AG04449 (cell line): ENCODE measurements at places on chromosomes 4 and X.

- no peak for DNase-seq
These were observed 6.0 kb upstream of the CWH43 start for GRCh38 chr4:48979914-48980579.

DNA sequence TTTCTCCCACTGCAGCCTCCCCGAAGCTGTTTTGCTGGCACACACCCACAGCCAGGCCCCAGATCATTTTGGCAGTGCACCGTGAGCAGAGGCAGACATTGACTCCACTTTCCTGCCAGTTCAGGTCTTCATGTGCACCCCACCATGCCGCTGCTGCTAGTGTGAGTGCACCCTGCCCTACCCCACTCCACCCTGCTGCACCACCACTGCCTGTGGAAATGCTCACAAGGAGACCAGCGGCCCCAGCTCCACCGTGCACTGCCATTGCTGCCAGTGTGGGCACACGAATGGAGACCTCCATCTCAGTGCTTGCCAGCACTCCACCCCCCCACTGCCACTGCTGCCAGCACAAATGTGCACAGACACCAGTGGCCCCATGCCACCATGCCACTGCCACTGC lies 277.6 kb upstream of the ZC4H2 start:
- DNase-seq, result no peak

- no peak for DNase-seq
These were observed 102.2 kb downstream of the SLC2A9 start for GRCh38 chr4:9919047-9919446.

GRCh38 chr4:35038079-35038805 lies 1206.1 kb downstream of the ARAP2 start:
- DNase-seq, result no peak

DNA sequence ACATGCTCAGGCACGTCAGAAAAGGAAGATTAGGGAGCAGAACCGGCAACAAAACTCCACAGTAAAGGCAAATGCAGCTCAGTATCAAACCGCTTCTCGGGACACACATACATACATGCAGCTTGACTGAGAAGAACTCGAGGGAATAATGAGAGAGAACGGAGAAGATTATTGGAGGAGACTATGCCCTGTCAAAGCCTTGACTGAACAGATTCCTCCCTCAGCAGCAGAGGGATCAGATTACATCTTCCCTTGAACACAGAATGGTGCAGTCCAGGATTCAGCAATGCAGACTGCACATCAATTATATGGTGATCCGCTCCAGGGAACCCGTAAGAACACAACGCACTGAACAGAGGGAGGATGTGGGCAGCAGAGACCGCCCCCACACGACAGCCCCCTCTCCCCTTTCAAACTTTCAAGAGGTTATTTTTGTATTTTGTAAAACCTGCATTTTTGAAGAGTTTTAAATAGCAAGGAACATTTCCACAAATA lies 183.2 kb downstream of the FBXW7 start:
- peak; percentile 94 for DNase-seq

DNA sequence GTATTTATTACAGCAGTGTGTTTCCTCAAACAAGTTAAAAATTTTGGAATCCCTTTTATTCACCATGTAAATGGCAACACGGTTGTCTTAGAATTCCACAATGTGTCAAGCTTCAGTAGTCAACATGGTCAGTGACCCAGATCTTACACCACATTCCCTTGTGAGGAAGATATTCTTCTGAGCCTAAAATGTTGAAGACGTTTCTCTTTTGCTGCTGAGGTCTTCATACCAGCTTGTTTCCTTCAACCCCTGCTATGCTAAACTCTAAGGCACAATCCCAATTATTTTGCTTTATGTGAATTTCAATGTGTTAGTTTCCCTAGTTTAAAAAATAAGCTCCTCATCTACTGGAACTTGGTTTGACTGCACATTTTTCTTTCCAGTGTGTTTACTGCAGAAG lies 17.6 kb upstream of the LDB2 start:
- DNase-seq, result no peak

DNA sequence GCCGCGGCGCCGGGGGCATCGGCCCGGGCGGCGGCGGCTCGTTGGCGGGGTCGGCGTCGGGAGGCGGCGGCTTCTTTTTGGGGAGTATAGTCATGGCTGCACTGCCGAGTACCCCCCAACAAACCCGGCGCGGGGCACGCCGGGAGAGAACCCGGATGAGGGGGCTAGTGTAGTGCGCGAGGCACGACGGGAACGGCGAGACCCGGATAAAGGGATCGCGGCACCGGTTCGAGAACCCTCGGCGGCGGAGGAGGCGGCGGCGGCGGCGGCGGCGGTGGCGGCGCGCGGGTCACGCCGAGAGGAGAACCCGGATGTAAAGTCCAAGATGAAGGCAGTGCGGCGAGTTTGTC lies at the start of gene OTUD5:
TSS of gene OTUD5 (minus strand) at position 131 of the 350 bp plus-strand sequence. CDS start at position 94, 37 bp downstream.
- no peak for DNase-seq

DNA sequence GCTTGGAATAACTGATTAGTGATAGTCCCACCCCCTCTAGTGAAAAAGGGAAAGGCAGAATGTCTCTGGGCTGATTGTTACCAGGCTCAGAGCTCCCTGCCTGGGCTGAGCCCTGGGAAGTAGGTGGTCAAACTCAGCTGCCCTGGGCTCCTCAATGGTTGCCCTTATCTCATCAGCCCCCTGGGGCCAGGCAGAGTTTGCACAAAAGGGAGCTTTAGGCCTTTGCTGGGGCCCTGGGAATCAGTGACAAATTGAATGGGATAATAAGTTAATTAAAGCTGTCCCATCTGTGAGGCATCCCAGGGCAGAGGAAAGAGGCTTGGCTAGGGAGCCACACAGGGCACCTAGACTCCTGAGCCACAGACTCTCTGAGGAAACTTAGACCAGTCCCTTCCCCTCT lies 89.0 kb downstream of the EFNB1 start:
- no peak for DNase-seq

DNA sequence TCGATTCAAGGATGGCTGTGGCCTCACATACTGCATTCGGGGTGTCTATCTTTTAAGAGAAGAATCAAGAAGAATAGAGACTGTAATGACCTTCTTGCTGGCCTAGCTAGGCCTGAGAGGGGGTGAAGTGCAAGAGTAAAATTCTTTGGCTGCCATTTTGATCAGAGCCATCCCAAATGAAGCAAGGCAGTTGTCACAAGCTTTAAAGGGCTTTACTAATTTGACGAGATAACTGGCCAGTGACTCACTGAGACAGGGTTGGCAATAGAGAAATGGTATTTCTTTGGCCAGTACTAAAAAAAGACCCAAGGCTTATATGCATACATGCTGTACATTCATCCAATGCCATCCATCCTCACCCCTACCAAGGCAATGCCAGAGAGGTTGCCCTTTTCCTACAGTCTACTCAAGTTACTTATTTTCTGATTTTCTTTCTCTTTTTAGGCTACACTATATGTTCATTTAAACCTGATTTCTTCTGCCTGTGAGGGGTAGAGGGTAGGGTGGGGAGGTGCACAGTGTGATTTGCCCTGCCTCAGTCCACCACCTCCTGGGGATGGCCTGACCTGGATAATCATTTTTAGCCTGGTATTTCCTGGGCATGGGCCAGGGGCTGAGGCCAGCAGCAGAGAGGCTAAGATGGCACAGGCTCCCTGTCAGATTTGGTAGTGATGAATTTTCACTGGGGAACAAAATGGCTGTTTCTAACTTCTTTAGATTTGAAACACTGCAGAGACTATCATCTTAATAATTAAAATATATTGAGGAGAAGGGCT lies 32.2 kb downstream of the ATG4A start:
- DNase-seq, result no peak

DNA sequence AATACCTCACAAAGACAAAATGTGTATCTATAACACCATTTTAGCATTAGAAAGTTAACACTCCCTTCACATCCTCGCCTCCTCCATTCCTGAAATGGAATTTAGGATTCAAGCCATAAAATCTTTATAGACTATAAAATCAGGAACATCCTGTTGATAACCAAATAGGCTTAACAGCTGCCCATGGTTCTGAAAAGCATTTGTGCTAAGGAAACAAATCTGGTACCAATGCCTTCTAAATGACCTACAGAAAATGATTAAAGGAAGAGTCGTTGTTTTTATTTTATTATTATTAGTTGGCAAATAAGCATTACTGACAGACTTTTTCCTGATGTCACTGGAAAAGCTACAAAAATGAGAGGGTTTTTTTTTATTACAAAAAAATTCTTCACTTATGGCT lies 79.8 kb downstream of the PAPSS1 start:
- DNase-seq, result no peak

- DNase-seq, result no peak
These were observed 2.4 kb upstream of the PDZD4 start for GRCh38 chrX:153832728-153833127.

DNA sequence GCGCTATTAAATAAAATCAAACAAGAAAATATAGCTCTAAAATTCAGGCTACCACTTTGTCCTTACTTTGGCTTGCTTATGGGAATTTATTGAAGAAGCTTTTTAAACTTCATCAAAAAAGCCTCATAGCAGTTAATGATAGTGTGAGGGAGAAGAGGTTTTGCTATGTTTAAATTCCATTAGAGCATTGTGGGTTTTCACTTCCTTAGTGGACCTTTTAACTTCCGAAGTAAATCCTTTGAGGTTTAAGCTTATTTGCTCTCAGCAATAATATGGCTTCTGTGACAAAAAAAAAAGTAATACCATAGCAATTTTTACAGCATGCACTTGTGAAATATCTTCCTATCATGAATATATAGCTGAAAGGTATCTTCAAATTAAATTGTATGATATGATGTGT lies 120.2 kb upstream of the NDST4 start:
- no peak for DNase-seq

DNA sequence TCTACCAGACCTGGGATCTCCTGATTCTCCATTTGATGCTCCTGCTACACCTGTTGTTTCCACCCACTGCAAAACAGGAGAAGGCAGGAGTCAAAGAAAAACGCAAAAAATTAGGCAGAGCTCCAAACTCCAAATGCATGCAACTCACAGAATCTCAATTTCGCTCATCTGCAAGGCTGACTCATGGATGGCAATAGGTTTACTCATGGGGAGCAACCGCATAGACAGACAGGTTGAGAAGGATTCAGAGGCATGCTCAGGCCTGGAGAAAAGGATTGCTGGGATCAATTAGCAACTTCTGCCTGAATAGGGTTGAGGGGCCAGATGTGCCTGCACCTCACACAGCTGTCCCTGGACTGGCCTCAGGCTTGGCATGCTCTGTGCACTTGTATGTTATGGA lies 231.0 kb downstream of the LDB2 start:
- peak; percentile 75 for DNase-seq

GRCh38 chr4:153159728-153160221 lies 44.5 kb upstream of the TRIM2 start:
- peak; percentile 56 for DNase-seq

DNA sequence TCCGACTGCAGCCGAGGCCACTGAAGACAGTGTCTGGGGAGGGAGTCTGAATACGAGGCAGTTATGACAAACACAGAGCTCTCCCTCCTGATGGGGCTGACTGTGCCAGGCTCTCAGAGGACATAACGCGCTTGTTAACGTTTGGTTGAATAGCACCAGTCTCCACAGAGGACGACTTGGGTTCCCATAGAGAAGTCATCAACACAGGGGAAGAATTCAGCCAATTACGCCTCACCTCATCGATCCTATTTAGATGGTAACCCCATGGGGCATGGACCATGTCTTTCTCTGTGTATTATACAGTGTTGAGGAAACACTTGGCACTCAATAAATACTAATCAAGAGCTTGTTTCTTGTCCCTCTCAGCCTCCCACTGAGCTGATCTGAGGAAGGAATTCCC lies 642.6 kb upstream of the LCORL start:
- DNase-seq, result no peak
